BJ (cell line): ENCODE measurements at places on chromosomes 3 and 15. TPM values are rescaled to one million over a fixed set of nuclear protein-coding genes. Genes with fewer than 3 reads are reported as not detected.

The LRRC15 gene
- 0.67 and 1.2 TPM in 2 replicates for polyA plus RNA-seq

The ZNF662 gene
- 1.2 and 2.1 TPM in 2 replicates for polyA plus RNA-seq

GRCh38 chr3:173584838-173585831, 187.6 kb downstream of the NLGN1 start:
- DNase-seq = peak; percentile 22

- DNase-seq = no peak
Measured at GRCh38 chr3:139288266-139288821, 55.5 kb upstream of the MRPS22 start.

GRCh38 chr15:67769497-67770357, 55.6 kb upstream of the SKOR1 start:
- DNase-seq = no peak

GRCh38 chr3:45802146-45802545, 5.8 kb upstream of the SLC6A20 start:
- no peak for DNase-seq

DNA sequence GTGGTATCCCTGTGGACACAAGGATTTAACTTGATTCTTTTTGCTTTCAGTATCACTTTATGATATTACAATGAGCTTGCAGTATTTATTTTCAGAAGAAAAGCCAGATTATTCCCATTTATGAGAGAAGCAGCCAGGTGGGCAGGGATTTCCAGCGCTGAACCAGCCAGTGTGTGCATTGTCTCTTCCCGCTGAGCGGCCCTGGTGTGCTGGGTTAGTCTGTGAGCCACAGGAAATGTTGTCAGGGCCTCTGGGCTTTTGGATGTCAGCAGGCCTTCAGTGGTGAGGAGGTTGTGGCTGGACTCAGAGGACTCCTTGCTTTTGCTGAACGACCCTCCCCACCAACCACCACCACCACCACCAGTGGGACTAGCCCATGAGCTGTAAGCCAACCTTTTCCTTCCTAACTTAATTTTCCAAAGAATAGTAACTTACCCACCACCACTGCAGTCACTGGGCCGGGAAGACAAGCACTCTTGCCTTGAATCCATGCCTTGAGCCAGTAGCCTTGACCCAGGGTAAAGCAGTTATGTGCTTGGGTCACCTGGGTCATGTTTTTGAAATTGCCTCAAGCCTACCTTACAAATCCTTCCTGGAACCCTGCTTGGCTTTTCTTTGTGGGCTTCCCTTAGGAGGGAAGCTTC, 33.1 kb downstream of the FLNB start:
- no peak for DNase-seq

The TTC23 gene
- 3.6 and 5.1 TPM in 2 replicates for polyA plus RNA-seq

DNA sequence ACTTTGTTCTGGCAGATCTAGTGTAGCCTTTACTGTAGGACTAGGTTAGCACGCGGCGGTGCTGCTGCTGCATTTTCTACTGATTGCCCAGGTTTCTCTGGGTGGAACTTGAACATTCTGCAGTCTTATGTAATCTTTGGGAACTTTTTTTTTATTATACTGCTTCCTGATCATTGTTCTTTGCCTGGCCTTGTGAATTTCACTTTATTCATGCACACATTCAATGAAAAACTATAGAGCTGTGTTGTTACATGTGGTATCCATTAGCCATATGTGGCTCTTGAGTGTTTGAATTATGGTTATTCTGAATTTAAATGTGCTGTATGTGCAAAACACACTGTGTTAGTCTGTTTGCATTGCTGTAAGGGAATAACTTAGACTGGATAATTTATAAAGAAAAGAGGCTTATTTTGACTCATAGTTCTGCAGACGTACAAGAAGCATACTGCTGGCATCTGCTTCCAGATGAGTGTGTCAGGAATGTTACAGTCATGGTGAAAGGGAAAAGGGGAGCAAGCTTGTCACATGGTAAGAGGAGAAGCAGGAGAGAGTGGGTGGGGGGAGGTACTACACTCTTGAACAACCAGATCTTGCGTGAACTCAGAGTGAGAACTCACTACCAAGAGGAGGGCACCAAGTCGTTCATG, 26.5 kb downstream of the MEF2A start:
- DNase-seq = no peak

DNA sequence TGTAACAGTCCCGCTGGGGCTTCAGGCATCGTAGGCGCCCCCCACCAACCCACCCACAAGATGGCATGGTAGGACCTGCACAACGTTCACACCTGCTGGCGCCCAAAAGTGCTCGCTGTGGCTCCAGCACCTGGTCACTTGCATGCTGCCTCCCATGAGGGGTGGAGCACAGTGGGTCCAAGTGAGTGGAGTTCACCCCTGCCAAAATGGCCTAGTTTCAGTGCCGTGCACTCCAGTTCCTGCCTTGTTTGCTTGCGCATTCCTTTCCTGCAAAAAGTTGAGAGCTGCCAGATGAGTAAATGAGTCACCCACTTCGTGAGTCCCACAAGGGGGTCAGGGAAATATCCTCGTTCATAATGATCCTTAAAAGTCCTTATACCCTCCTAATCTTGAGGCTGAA, 788.7 kb upstream of the DPPA4 start:
- DNase-seq = no peak

The ADAMTS9 gene
- 0.16 and 0.26 TPM in 2 replicates for polyA plus RNA-seq

The GRK7 gene
- not detected in 2 replicates for polyA plus RNA-seq

DNA sequence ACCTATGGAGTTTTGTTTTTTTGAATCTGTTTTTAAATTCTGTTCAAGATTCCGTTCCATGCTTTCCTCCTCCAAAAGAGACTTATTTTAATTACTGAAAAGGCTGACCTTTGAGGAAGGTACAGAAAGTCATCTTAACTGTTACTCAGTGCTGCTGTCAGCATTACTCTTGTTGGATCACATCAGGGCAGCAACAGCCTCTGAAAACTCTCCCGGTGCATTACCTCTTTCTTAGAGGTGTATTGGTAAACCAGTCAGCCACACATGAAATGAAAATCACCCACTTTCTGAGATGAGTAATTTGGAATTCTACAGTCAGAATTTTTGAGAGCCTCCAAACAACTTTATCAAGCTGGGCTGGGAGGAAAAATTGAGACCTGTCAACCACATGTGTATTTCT, 88.5 kb upstream of the LIMD1 start:
- DNase-seq = no peak

- DNase-seq = peak; percentile 7
Measured at GRCh38 chr3:16290007-16290826, 25.2 kb downstream of the OXNAD1 start.

- DNase-seq = no peak
Measured at GRCh38 chr15:42102646-42103235, 8.4 kb upstream of the PLA2G4D start.

DNA sequence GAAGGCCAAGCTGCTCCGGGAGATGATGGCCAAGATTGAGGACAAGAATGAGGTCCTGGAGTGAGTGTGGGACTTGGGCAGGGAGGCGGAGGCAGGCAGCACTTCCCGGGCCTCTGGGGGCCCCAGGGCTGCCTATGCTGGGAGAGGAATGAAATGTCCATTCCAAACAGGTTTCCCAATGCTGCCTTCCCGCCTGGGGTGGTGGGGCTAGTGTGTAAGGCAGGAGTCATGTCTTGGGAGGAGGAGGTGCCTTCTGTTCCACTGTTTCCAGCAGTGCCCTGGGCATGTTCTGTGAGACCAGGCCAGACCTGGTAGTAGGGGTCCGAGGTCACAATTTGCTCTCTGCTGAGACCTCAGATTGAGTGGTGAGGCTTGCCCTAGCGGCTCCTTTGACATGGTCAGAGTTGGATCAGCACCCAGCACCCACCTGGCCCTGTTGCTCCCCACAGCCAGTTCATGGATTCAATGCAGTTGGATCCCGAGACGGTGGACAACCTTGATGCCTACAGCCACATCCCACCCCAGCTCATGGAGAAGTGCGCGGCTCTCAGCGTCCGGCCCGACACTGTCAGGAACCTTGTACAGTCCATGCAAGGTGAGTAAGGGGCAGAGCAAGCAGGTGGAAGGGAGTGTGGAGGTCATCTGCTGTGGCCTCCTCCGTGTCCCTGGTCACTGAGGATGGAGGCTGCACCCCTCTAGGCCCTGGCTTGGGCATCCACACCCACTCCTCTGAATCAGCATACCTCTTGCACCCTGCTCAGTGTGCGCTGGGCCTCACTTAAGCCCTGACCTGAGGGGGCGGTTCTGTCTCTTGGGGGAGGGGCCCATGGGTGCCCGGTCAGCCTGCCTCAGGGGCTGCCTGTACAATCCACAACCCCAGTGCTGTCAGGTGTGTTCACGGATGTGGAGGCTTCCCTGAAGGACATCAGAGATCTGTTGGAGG, 27.3 kb downstream of the PTPN23 start:
- no peak for DNase-seq

DNA sequence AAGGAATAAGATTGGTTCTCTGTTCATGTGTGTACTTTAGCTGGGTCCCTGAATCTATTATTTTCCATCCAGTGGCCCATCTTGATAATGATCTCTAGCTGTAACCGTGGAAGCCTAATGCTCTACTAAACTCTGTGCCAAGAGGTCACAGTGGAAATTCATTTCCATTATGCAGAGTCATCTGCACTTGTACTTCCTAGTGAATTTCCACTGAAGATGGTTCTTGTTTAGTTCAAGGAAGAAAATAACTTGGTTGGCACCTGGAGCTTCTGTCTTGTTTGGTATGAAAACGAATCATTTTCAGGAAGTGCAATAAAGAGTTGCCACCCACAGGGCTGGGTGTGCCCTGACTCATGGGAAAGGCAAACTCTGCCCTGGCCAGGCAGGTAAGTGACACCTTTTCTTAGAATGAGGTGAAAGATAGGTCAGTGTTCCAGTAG, 10.3 kb downstream of the LPP start:
- DNase-seq = no peak

DNA sequence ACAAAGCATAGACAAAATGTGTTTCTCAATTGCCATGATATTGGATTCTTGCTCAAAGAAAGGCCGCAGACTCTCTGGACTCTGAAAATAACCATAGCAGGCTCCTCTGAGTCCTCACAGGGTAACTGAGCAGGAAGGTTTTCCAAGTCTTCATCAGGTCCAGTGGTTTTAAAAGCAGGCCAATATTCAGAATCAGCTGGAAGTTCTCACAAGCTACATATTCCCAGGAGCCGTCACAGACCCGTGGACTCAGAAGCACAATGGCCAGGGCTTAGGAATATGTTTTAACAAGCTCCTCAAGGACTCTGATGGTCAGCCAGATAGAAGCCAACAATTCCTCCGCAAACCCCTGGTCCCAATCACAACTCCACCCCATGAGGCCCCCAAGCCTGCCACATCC, 256.1 kb upstream of the ADAMTS9 start:
- DNase-seq = no peak

The C3orf52 gene
- polyA plus RNA-seq = 4.5 and 5.6 TPM in 2 replicates

DNA sequence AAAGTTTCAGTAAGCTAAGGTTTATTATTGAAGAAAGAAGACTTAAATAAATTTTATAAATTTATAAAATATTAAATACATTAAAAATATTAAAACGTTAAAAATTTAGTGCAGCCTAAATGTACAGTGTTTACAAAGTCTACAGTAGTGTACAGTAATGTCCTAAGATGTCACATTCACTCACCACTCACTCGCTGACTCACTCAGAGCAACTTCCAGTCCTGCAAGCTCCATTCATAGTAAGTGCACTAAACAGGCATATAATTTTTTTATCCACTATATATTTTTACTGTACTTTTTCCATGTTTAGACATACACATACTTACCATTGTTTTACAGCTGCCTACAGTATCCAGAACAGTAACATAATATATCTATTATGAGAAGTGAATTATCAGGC, 51.5 kb downstream of the TJP1 start:
- no peak for DNase-seq

- DNase-seq = no peak
Measured at GRCh38 chr3:15536856-15537255, 15.3 kb upstream of the COLQ start.

The GOLGA8T gene
- polyA plus RNA-seq = 0.10 TPM in 1 of 2 replicates, not detected in the other

The CCR8 gene
- polyA plus RNA-seq = not detected in 2 replicates

DNA sequence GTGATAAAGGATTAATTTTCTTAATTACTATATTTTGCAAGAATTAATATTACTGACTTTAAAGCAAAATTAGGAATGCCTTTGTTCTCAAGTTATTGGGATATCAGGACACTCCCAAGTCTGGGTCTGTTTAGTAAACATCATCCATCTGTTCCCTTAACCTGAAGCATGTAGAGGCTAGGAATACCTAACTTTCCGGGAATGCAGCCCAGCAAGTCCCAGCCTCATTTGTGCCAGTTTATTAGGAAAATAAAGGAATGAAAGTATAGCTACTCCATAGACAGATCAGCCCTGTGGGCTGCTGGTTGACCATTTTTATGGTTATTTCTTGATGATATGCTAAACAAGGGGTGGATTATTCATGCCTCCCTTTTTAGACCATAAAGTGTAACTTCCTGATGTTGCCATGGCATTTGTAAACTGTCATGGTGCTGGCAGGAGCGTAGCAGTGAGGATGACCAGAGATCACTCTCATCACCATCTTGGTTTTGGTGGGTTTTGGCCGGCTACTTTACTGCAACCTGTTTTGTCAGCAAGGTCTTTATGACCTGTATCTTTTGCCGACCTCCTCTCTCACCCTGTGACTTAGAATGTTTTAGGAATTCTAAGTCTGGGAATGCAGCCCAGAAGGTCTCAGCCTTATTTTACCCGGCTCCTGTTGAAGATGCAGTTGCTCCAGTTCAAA, 540.2 kb downstream of the NAALADL2 start:
- DNase-seq = no peak

The GANC gene
- 12.9 and 22.5 TPM in 2 replicates for polyA plus RNA-seq

DNA sequence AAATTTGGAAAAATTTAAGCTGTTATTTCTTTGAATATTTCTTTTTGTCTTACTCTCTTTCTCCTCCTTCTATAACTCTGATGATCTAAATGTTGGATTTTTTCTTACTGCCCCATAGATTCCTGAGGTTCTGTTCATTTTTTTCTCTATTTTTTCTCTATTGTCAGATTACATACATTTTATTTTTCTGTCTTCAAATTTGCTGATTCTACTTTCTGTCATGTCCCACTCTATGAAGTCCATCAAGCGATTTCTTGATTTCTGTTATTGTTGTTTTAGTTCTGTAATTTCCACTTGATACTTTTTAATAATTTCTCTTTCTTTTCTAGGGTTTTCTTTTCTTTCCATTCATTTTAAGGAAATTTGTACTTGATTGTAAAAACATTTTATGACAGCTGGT, 83.7 kb upstream of the THRB start:
- no peak for DNase-seq

DNA sequence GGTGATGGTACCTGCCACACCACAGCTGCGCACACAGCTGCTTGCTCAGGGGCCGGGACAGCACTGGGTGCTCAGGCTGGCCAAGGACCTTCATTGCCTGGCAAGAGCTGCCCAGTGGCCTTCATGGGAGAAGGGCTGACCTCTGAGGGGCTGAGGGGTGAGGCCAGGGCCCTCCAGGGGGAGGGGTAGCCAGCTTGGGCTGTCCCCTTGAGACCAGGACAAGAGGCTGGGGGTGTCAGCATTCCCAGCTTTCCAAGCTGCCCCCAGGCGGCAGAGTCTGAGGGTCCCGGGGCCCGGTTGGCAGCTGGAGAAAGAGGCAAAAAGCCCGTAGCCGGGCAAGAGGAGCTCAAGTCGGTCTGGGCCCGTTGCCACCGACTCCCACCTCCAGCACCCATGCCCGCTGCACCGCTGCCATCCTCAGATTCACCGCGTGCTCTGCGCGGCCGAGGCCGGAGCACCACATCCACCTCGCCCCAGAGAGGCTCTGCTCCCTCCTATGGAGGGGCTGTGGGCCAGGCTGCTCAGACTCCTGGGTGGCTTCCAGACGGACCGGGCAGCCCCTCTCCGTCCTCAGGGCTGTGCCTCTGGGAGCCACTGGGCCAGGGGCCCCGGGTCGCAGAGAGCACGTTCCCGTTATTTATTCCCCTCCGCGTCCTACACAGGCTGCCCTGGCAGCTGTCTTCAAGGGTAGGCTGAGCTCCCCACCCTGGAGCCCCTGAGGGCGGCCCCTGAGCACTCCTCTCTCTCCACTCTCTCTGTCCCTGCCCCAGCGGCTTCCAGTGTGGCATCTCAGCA, 51.5 kb downstream of the PLXNA1 start:
- no peak for DNase-seq
